NCI-H2029 treated with DMSO at 0.1 percent for 48 hours (cell line): ENCODE measurements at places on chromosomes 16 and 17.

DNA sequence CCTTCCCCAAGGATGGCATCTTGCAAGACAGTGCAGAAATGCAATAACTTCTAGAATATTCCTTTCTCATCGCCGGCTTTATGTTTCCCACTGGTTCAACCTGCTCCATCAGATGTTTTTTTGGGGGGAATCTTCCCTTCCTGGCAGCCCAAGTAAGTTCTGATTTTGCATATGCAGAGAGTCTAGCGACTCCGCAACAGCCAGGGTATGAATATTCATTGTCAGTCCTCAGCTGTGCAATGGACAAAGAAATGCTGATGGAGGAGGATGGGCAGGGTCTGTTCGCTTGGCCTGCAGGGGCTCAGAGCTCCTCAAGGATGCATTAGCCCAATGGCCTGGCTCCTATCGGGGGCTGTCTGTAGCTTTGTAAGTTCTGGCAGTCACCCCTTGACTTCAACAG, 358.8 kb upstream of the CCL2 start:
- DNase-seq: no peak

GRCh38 chr17:11026903-11027302, 189.0 kb upstream of the PIRT start:
- DNase-seq: no peak

- DNase-seq: no peak
These were observed 1.2 kb upstream of the PERCC1 start for GRCh38 chr16:1429631-1430030.

DNA sequence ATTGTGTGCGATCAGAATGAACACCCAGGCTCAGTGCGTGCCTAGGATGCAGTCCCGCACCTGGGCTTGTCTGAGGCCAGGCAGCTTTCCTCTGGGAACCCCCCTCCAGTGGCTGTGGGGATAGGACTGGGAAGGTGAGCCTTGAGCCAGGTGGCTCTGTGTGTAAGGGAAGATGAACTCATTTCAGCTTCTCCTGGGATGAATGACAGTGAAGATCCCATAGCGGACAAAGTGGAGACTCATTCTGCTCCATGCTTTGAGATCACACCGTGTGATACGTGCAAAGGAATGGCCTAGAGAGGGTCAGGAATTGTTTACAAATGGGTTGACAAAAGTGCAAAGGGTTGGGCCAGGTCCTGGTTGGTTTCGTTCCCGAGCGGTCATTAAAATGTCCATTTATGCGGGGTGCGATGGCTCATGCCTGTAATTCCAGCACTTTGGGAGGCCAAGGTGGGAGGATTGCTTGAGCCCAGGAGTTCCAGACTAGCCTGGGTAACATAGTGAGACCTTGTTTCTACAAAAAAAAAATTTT, 15.8 kb downstream of the GPRC5C start:
- no peak for DNase-seq

GRCh38 chr17:8223356-8224126, 13.2 kb upstream of the AURKB start:
- DNase-seq: no peak

DNA sequence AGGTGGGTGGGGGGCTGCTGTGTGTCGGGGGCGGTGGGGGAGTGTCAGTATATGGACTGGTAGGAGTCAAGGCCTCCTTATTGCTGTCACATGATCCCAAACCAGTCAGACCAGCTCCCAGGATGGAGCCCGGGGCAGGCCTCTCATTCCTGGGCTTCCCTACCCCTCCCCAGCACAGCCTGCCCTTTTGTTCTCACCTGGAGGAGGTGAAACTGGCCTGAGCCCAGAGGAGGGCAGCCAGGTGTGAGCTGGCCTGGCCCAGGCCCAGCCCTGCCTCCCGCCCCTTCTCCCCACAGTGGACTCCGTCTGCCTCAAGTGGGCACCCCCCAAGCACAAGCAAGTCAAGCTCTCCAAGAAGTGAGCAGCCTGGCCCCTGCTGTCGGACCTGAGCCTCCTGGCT, 4.6 kb downstream of the PRSS8 start:
- peak; percentile 58 for DNase-seq

DNA sequence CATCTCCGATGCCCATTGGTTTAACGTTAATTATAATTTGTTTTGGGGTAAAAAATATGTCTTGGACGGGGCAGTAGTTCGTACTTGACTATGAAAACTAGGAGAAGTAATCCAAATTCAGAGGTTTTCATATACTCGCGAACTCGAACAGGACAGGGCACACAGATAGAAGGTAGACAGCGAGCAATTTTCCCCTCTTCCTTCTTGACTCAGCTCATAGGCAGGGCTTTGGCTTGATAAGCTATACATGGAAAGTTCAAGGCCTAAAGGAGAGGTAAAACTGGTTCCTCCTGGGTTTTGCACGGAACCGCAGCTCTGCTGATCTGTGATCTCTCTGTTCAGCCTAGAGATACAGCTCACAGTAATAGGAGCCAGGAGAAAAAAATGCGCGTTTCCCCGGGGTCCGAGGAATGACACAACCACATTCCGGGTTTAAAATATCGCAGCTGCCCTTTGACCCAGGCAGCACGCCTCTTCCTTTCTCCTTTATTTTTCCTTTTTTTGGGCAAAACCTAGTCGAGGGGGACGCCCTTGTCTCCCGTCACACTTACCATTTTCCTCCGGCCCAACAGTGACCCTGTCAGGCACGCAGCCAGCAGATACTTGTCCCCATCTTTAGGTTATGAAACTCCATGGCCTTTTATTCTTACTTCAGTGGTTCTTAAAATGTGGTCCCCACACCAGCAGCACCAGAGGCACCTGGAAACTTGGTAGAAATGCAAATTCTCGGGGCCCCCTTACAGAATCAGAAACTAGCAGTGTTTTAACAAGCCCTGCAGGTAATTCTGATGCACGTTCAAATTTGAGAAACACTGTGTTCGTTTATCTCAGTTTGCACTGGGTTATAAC, 1.7 kb upstream of the LASP1 start:
- peak; percentile 73 for DNase-seq

GRCh38 chr17:10814075-10814474, 10.2 kb upstream of the TMEM238L start:
- DNase-seq: no peak

GRCh38 chr17:79586131-79586530, 24.7 kb downstream of the RBFOX3 start:
- no peak for DNase-seq

DNA sequence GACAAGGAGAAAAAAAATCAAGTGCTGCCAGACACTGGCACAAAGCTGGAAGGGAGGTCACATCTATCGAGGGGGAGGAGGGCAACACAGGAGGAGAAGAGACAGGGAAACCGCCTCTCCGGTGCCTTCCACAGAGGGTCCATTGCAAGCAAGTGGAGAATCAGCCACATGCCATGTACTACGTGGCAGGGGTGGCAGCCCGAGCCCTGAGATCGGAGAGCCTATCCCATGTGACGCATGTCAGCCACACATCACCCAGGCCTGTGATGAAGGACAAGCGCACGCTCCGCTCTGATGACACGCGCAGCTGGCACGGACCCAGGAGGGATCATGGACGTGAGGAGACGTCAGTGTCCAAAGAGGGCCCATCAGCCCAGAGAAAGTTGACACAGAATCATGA, 30.1 kb downstream of the ADCY9 start:
- DNase-seq: no peak

DNA sequence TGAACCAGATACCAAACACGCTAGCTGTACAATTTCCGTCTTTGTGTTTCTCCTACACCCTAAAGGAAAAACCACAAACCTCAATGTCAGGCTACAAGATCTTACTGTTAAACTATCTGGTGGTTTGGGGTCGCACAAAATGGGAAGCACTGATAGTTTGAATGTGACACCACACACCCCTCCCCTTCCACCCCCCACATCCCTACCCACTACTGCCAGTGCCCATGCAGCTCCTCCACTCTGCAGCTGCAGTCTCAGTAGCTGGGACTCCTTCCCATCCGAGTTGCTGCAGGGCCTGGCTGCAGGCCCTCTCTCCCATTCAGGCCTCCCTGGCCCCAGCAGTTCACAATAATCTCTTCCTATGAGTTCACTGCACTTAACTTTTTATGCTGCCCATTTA, 18.4 kb downstream of the TRAP1 start:
- DNase-seq: no peak

DNA sequence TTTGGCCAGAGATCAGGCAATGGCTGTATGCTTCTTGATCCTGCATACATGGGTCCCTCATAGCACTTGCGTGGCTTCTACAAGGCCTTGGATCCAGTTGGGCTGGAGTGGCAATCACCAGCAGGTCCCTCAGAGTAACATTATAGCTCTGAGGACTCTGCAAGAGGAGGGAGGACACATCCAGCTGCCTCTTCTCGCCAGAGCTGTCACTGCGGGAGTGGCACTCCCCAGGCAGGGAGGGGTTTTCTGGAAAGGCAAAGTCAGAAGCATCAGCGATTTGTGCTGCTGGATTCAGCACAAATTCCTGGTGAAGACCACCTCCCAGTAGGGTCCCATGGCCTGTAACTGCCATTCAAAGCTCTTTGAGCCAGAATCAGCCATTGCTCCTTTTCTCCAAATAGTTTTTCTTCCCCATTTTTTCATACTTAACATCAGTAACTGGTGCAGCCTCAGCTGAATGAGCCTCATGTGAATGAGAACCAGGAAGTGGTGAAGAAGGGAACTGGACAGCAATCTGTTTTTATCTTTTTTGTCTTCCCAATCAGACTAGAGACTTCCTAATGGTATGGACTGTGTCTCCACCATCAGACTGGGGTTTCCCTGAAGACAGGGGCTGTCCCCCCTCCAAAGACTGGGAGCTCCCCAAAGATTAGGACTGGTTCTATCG, 40.6 kb upstream of the HOXB13 start:
- no peak for DNase-seq

GRCh38 chr17:61510991-61511390, 58.8 kb downstream of the TBX4 start:
- no peak for DNase-seq

DNA sequence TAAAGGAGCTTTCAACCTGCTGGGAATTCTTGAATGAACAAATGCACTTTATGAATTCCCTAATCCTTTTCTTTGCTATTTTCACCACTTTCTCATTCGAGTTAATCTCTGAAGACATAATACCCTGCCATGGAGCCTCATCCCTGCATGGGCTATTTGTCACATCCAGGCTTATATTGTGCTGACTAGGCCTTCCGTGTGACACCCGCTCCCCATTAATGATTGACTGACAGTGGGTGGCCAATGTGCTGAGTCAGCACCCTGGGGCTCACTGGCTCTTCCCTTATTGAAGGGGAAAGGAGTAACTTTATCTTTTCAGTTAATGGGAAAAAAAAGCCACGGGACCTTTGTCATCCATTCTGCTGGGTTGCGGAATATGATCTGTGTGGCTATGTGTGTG, 1024.8 kb upstream of the EEF2KMT start:
- DNase-seq: no peak

DNA sequence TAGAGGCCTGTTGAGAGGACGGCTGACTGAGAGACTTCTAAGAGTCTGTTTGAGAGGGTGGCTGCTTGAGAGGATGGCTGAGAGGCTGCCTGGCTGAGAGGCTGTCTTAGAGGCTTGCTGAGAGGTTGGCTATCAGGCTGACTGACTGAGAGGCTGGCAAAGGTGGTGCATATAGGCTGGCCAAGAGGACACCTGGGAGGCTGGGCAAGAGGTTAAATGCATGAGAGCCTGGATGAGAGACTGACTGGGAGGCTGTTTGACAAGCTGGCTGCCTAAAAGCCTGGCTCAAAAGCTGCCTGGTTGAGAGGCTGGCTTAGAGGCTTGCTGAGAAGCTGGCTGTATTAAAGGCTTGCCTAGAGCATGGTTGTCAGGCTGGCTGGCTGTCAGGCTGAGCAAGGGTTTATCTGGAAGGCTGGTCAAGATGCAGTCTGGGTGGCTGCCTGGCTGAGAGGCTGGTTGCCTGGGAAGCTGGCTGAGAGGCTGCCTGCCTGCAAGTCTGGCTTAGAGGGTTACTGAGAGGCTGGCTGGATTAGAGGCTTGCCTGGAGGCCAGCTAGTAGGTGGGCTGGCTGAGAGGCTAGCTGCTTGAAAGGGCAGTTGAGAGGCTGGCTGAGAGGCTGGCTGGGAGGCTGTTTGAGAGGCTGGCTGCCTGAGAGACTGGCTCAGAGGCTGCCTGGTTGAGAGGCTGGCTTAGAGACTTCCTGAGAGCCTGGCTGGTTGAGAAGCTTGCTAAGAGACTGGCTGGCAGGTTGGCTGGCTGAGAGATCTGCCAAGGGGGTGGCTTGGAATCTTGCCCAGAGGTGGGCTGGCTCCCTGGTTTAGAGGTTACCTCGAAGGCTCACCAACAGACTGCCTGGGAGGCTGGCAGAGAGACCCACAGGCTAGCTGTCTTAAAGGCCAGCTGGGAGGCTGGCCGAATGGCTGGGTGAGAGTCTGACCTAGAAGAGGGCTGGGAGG, 38.3 kb upstream of the ACSM2B start:
- peak; percentile 68 for DNase-seq

GRCh38 chr16:83878838-83879237, 20.1 kb upstream of the MLYCD start:
- no peak for DNase-seq

DNA sequence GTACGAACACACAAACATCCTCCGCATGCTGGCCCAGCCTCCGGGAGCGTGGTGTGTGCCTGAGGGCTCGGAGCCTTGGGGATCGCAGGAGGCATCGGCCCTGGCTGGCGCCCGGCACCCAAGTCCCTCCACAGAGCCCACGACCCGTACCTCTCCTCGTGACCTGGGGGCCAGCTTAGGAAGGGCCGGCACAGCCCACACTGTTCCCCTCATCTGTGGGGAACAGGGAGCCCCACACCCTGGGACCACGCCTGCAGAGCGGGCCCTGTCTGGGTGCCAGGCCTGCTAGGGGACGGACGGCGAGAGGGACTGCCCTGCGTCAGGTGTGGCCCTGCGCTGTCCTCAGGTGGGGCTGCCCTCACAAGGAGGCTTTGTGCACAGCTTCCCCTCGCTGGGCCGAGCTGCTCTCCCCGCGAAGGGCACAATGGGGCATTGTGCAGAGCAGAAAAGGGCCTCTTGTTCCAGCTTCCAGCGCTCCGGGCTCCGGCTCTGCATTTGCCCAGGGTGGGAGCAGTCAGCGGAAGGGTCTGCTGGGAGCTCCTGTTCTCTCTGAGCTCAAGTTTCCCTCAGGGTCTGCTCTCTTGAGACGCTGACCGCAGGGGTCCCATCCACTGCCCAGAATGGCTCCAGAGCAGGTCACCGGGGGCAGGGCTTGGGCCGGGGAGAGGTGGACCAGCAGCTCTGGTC, 1.7 kb upstream of the LMF1 start:
- DNase-seq: no peak

GRCh38 chr17:43701318-43701743, 39.6 kb upstream of the MEOX1 start:
- no peak for DNase-seq

GRCh38 chr16:8899709-8900317, 17.7 kb downstream of the LITAFD start:
- DNase-seq: no peak
